ENCODE measurements at places on chromosomes 3 and 15.

- DNase-seq = no peak
These were observed 815 bp upstream of the ZNF280D start for GRCh38 chr15:56734013-56734635.

GRCh38 chr15:77629070-77630030, 3.4 kb downstream of the LINGO1 start:
- no peak for DNase-seq

DNA sequence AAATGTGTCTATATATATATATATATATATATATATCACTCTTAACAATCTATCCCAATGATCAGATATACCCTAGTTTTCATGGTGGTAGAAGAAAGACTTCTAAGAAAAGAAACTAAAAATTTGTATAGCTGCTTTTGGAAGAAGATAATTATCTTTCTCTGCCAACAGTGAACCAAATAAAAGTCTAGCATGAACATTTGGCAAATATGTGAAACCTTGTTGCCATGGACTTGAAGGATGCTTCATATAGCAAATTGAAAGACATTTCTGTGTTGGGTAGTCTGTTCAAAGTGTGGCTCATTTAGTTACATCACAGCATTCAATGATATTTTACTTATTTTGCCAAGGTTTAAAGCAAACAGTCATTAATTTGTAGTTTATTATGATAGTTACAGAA, 219.9 kb upstream of the NECTIN3 start:
- DNase-seq = no peak

- no peak for DNase-seq
These were observed 359.6 kb upstream of the TPRG1 start for GRCh38 chr3:188812198-188812597.

DNA sequence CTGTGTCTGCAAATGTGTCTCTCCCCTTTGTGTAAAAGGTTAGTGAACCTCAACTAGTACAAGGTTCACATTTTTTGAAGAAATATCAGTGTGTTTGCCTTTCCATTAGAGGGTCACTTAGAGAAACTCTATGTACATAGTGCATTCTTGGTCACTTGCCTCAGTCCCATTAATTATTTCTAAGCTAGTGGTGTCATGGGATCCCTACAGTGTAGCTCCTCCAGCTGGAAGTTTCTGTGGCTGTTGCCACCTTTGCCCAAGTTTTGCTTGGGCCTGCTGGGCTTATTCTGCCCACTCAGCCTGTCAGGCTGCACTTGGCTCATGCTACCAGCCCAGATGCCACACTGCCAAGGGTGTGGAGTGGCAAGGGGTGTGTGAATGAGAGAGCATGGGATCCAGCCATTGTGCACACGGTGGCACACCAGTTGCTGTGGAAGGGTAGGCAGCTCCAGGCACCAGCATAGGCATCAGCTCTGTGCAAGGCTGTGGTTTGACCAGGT, 161.7 kb downstream of the ARPP21 start:
- no peak for DNase-seq

Data from amniotic epithelial cell (primary cell).